ENCODE measurements at places on chromosomes 7 and 10. TPM values are rescaled to one million over a fixed set of nuclear protein-coding genes. Genes with fewer than 3 reads are reported as not detected.

GRCh38 chr7:22166928-22167327 is 190.0 kb downstream of the RAPGEF5 start:
- peaks cover 32% of the 10 kb centered on the region for H3K36me3 ChIP-seq
- no peaks in the 10 kb centered on the region for H3K27me3 ChIP-seq
- H3K4me1 ChIP-seq: no peaks in the 10 kb centered on the region
- H3K4me3 ChIP-seq: no peak overlapping the region
- DNase-seq: no peak

GRCh38 chr10:71158251-71158650 is 54.1 kb upstream of the UNC5B start:
- no peak for DNase-seq
- no peaks in the 10 kb centered on the region for H3K27me3 ChIP-seq
- H3K4me1 ChIP-seq: peaks cover 7% of the 10 kb centered on the region

TAS2R41 gene
- total RNA-seq: not detected

- H3K36me3 ChIP-seq: peaks cover 57% of the 10 kb centered on the region
- DNase-seq: no peak
- H3K27me3 ChIP-seq: no peaks in the 10 kb centered on the region
- no peak overlapping the region for H3K27ac ChIP-seq
Measured at GRCh38 chr7:92584953-92585352, 5.2 kb downstream of the FAM133B start.

DNA sequence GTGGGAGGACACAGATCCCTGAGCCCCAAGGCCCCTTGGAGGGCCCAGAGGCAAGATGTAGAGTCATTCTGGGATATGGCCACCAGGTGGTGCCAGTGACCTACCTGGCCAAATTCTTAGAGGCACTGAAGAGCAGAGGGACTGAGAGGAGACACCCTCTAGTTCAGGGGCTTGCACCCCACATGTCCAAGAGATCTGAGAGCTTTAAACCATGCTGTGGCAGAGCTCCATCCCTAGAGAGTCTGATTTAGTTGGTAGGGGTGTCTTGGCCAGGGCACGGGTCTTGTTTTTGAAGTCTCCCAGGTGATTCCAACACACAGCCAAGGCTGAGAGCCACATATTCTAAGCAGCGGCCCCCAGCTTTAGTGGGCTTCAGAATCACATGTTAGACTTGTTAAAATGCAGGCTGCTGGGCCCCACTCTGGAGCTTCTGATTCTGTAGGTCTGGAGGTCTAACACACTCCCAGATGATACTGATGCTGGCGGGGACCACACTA is 52.5 kb downstream of the PRF1 start:
- H3K27ac ChIP-seq: no peak overlapping the region
- H3K36me3 ChIP-seq: peaks cover 28% of the 10 kb centered on the region
- H3K4me3 ChIP-seq: no peak overlapping the region
- H3K4me1 ChIP-seq: no peaks in the 10 kb centered on the region
- no peaks in the 10 kb centered on the region for H3K27me3 ChIP-seq
